ENCODE measurements at places on chromosomes 5 and 9. TPM values are rescaled to one million over a fixed set of nuclear protein-coding genes. Genes with fewer than 3 reads are reported as not detected.
A peak's percentile ranks its signal among the peaks of the same experiment; 100 is the strongest.

Gene ZNF608
- total RNA-seq, result 19.1 TPM

DNA sequence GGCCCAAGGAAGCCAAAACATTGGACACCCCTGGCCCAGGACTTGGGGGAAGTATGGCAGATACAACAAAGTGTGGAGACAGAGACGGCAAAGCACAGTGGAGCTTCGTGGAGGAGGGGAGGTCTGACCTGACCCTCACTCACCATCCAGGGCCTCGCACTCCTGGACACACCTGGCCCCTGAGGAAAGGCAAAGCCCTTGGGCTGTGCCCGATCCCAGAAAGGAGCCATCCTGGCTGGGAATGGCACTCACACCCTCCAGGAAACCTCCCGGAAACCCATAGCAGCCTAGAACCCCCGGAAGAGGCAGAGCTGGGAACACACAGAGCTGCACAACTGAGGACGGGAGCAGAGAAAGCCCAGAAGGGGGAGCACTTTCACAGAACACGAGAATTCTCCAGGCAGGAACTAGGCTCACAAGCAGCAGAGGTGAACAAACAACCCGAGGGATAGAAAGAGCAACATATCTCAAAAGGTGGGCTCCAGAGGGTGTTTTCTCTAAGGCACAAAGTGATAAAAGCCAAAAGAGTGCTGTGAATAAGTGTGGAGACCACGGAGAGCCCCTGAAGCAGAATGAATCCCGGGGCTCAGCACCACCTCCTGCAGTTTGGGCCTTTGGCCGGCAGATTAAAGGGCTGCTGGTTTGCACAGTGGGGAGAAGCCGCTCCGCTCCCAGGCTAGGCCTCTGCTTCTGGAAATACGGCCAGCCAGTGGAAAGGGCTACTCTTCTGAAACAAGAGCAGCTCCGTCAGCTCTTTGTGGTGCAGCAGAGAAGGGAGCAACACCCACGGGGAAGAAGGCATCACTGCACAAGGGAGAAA lies 108.2 kb downstream of the UBE2R2 start:
- peak; percentile 62 for DNase-seq

DNA sequence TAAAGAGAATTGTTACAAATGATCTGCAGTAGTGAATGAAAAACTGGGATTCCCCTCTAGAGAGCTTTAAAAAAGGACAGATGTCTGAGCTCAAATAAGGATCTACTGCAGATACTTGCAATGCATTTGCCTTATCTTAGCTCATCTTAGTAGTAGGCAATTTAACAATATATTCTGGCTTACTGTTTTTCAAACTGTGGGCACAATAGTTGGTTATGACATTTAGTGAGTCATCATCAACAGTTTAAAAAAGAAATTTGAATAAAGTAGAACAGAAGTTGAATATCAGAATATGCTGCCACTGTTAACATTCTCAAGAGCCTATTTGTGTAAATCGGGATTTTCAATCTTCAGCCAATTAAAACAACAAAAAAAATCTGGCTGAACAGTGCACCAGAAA lies 6.7 kb upstream of the CAST start:
- DNase-seq, result no peak

Gene CMYA5
- total RNA-seq, result 0.17 TPM
